ENCODE measurements at places on chromosomes 5 and 9.

DNA sequence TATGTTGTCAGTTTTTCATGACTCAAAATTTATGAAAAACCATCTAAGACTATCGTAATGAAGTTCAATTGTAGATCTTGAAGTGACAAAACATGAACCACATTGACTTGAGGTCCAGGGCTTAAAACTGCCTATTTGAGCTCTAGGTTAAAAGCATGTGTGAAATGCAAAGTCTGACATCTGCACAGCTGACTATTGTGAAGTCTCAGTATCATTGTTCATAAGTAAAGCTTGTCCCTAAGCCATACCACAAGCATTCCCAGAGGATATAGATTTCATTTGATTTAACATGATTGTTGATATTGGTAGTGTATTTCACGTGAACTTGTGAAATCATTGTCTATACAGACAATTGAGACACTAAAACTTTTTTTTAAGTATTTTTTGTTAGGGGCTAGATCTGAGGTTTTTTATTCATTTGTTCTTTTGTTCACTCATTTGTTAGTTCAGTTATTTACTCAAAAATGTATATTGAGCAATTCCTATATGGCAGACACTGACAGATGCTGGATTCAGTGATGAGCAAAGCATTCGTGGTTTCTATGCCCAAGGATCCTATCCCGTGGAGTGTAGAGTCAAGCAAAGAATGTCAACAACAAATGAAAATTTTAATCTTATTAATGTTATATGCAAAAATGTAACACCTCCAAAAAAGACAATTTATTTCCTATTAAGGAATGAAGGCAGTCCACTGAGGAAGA, 485.2 kb downstream of the RAB3C start:
- DNase-seq, result no peak

DNA sequence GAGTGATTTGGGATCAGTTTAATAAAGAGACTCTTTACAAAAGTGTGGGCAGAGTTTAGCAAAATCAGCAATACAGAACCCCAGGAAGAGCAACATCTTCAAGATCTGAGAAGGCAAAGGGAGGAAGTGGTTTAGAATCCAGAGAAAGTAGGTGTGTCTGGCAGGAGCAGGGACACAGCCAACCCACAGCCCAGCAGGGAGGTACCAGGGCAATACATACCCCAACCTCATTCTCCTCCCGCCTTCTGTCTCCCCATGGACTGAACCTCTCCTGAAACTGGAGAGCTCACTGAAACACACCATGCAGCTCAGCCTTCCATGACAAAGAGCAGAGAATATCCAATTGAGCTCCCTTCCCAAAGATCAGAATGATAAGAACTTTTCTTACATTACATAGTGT, 283.4 kb downstream of the PRELID2 start:
- DNase-seq, result no peak

DNA sequence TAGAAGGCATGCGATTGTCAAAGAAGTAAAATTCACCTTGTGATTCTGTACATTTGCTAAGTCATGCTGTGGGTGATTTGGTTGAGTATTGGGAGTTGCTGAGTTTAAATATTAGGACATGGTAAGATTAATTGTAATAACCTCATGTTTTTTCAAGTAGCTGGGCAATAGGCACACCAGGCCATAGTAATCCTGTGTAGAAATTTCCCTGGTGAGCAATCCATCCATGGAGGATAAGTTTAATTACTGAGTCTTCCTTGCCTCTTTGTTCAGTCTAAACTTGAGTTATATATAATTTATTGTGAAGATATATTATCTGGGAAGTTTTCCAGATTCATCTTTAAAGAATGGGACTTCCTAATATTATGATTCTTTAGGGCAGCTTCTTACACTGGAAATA, 221.1 kb upstream of the NUDT12 start:
- no peak for DNase-seq

GRCh38 chr9:81465468-81466011, 223.8 kb downstream of the TLE1 start:
- no peak for DNase-seq

DNA sequence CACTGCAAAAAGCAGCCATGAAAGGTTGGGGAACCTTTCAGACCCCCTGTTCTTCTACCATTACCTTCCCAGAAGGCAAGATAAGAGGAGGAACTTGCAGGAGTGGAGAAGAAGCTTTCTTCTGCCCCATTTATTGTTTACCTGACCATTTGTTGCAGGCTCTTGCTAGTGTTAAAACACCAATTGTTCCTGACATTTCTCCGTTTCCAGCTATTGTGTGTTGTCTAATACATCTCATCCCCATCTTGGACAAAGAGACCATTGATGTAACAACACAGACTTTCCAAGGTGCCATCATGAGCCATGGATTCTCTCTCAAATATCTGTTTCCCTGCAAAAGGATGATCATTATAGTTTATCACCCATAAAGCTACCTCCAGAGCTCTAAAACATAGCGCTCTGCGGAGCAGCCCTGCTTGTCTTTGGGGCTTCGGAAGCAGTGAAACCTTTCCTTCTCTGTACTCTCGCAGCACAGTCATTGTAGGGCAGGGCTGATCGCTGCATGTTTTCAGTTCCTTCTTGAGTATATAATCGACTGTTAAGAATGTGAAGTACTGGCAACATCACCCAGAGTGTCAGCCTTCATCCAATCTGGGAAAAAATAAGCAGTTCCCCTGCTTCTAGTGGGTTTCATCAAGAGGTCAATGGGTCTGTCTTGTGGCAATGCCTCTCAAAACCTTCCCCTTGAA, 680.0 kb downstream of the SEMA5A start:
- DNase-seq, result no peak

- no peak for DNase-seq
Measured at GRCh38 chr5:40223884-40224402, 455.8 kb upstream of the PTGER4 start.

- no peak for DNase-seq
Measured at GRCh38 chr5:69317391-69317790, 15.2 kb downstream of the CCDC125 start.

DNA sequence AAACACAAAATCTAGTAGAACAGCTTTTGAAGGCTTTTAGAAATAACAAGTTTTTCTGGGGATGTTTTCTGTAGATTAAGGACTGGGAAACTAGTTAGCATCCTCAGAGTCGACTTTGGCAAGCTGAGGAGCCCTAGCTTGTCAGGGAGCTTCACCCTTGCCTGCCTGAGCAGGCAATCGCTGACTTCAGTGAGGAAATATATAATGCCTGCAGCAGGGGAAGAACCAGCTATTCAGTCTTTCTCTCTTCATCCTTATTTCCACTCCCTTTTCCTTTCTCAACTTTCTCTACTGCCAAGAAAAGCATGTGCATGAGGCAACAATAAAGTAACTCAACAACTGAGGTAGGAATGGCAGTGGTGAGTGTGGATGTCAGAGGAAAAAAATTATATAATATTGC, 54.7 kb downstream of the PLK2 start:
- DNase-seq, result no peak

- no peak for DNase-seq
Measured at GRCh38 chr5:120415985-120416384, 48.1 kb upstream of the PRR16 start.
